ENCODE measurements at places on chromosomes 4 and X.

DNA sequence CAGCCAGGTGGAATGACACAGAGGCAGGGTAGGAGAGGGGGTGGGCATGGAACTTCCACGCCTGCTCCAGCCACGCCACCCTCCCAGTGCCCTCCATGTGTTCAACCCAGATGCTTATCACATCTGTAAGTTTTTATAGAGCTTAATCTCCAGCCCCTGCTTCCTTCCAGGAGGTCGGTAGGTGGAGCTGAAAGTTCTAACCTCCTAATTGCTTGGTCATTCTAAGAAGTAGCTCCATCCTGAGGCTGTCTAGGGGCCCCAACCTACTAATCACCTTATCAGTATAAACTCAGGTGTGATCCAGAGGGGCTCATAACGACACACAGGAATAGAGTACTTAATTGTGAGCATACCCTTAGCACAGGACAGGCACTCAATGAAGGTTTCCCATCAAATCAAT lies 18.3 kb downstream of the QDPR start:
- DNase-seq, result no peak

DNA sequence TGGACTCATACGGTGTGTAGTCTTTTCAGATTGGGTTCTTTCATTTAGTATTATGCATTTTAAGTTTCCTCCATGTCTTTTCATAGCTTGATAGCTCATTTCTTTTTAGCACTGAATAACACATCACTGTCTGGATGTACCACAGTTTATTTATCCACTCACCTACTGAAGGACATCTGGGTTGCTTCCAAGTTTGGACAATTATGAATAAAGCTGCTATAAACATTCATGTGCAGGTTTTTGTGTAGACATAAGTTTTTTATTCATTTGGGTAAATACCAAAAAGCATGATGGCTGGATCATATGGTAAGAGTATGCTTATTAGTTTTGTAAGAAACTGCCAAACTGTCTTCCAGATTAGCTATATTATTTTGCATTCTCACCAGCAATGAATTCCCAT lies 29.0 kb downstream of the CNOT6L start:
- DNase-seq, result no peak

DNA sequence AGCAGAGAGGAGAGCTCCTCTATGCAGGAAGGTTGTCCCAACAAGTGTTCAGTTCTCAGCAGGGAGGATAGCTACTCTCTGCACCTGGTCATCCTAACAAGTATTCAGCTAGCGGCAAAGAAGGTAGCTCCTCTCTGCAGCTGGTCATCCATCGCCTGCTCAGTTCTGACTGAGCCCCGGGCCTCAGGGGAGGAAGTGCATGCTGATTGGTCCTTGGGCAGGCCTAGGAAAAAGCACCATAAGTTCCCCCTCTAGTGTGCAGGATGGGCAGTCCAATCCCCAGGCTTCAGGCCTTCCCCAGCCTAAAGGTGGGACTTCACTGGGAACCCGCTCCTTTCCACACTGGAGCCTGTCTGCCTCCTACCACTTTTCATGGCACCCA lies 4.4 kb upstream of the FBXW7 start:
- no peak for DNase-seq

DNA sequence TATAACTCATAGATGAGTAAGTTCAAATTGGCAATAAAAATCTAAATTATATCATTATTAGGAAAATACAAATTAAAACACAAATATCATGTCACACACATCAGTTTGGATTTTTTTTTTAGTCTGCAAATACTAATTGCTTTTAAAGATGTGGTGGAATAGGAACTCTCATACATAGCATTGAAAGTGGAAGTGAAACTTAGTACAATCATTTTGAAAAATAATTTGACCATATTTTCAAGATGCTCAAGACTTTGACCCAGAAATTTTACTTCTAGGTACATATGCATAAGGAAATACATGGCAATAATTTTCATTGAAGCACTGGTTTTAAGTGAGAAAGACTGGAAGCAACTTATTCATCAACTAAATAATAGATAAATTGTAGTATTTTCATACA lies 147.5 kb upstream of the SMIM31 start:
- DNase-seq, result no peak

DNA sequence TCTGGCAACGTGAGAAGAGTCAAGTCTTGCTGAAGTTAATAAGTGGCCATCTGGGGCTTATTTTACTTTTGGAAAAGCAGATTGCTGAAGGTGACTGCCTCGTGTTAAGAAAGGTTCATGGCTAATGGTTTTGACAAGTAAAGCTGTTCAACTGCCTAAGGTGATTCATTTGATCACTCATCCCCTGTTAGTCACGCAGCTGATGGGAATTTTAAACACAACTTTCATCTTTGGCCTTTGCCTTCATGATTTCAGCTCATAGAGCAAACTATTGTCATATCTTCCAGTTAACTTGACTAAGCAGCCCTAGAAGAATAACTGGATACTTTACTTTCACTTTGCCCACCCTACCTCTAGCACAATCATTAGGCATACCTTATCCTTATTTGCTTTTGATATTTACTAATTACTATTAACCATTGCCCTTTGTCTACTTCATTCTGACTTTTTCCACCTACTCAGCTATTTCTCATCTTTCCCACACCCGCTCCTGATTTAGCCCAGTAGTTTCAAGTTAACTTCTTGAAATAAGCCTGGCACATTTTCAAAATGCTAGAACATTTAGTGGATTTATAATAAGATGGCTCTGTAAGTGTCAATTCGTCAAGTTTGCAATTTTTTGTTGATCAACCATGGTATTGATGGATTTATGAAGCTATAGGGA lies 170.6 kb upstream of the S100G start:
- DNase-seq, result no peak

- no peak for DNase-seq
Observed at GRCh38 chr4:134388351-134388750, 186.8 kb upstream of the PABPC4L start.

- no peak for DNase-seq
Observed at GRCh38 chr4:2482693-2483092, 13.8 kb downstream of the RNF4 start.

DNA sequence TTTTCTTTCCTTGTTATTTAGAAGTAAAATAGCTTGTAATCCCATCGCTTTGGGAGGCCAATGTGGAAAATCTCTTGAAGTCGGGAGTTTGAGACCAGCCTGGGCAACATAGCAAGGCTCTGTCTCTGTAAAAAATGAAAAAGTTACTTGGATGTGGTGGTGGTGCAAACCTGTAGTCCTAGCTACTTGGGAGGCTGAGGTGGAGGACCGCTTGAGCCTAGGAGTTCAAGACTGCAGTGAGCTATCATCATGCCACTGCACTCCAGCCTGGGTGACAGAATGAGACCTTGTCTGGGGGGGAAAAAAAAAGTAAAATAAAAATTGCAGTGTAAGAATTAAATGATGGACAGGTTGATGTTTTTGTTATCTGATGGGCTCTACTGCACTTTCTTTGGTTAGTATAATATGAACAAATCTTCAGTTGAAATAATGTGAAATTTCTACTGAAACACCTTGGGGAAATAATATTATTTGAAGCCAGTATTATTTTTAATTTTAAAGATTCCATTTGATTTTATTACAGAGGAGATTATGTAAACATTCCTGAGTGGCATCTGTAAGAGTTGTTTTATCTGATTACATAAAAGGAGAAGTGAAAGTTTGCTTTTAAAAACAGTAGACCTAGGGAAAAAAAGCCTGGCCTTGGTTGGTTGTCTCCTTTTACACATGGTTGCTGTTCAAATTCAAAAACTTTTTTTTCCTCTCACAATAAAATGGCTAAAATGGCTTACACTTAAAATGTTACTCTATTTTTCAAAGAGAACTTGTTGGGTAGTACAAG lies 10.5 kb upstream of the NDUFC1 start:
- DNase-seq, result no peak

DNA sequence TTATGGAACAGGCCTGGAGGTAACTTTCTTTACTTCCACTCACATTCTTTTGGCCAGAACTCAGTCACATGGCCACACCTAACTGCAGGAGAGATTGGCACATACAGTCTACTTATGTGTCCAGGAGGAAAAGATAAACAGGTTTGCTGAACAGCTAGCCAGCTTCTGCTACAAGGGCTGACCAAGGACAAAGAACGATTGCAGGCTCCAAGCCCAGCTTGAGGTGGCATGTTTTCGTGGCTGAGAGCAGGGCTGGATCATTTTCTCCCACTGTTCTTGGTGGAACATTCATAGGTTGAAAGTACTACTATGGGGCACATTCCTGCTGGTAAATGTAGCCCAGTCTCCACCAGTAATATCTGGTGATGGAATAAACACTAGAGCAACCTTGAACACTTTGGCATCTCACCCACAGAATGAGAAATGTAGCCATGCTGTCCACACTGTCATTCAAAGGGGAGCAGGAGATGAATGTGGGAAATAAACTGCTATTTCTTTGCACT lies 28.2 kb downstream of the NHS start:
- DNase-seq, result no peak

DNA sequence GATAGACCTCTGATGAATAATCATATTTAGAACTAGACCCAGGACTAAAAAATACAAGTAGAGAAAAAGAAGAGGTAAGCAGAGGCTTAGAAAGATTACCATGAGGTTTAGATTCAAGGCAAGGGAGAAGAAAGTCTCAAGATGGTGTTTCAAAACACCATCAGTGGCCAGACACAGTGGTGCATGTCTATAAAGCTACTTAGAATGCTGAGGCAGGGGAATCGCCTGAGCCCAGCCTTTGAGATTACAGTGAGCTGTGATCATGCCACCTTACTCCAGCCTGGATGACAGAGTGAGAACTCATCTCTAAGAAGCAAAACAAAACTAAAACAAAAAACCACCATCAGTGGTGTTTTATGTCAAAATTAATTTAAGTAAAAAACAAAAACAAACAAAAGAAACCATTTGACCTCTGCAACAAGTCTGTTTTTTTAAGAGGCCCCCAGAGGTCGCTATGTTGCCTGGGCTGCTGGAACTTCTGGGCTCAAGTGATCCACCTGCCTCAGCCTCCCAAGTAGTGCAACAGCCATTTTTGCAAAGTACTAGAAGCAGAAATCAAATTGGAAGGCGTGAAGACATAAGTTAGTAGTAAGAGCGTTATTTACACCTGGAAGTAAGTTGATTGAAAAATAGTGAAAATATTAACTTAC lies 784.3 kb downstream of the ADGRL3 start:
- no peak for DNase-seq

- DNase-seq, result no peak
Observed at GRCh38 chr4:68129793-68130192, at the start of gene TMPRSS11F. Gene TMPRSS11F (minus strand): TSS chr4:68129869. CDS start chr4:68129820, 49 bp downstream.

DNA sequence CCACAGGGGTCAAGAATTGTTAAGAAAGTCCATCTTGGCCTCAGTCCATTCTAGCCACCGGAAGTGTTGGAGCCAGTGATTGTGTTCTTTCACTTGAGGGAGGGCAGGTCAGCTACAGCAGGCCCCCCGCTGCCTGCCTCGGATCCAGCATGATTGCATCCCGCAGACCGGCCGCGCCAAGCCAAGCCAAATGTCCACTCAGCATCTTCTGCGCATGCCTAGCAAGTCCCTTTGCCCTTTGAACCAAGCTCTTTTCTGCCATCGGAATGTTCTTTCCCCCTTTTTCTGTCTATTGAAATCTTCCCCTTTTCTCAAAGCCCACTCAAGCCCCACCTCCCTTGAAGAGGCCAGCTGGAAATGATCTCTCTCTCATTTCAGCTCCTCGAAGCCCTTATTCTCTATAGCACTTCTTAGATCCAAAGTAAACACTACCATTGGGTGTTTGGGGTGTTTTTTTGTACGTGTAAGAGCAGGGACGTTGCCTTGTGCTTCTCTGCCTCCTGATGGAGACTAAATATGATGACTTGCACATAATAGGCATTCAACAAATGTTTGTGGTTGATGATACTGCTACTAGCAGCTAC lies 147.8 kb upstream of the BCOR start:
- no peak for DNase-seq

- no peak for DNase-seq
Observed at GRCh38 chr4:36532670-36533379, 251.4 kb downstream of the DTHD1 start.

GRCh38 chrX:63746715-63747114 lies 38.3 kb downstream of the ARHGEF9 start:
- no peak for DNase-seq

- no peak for DNase-seq
Observed at GRCh38 chr4:65416891-65417290, 253.4 kb downstream of the EPHA5 start.

GRCh38 chr4:168699224-168699878 lies 202.5 kb downstream of the PALLD start:
- DNase-seq, result no peak

- DNase-seq, result no peak
Observed at GRCh38 chr4:87498446-87498900, 30.7 kb downstream of the SPARCL1 start.

GRCh38 chr4:151409470-151410313 lies 716 bp downstream of the FHIP1A start:
- no peak for DNase-seq

DNA sequence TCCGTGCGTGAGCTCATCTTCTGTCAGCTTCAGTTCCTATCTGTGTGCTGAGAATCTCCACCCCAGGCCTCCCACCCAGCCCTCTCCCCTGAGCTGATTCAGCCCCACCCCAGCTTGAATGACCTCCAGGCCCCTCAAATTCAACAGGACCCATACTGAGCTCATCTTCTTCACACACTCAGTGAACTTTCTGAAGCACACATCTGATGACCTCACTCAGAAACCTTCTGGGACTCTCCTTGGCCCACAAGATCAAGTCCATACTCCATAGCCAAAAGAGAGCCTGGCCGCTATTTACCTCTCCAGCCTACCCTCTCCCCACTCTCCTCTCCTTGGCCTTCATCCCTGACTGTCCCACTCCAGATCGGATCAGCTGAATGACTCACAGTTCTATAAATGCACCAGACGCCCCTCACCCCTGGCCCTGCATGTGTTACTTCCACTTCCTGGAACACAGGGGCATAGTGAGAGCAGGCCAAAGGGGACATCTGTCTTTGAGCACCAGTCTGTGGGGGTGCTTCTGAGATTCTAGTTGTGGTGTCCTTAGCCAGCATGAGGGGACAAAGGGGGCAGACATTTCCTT lies 62.5 kb downstream of the PJA1 start:
- no peak for DNase-seq

DNA sequence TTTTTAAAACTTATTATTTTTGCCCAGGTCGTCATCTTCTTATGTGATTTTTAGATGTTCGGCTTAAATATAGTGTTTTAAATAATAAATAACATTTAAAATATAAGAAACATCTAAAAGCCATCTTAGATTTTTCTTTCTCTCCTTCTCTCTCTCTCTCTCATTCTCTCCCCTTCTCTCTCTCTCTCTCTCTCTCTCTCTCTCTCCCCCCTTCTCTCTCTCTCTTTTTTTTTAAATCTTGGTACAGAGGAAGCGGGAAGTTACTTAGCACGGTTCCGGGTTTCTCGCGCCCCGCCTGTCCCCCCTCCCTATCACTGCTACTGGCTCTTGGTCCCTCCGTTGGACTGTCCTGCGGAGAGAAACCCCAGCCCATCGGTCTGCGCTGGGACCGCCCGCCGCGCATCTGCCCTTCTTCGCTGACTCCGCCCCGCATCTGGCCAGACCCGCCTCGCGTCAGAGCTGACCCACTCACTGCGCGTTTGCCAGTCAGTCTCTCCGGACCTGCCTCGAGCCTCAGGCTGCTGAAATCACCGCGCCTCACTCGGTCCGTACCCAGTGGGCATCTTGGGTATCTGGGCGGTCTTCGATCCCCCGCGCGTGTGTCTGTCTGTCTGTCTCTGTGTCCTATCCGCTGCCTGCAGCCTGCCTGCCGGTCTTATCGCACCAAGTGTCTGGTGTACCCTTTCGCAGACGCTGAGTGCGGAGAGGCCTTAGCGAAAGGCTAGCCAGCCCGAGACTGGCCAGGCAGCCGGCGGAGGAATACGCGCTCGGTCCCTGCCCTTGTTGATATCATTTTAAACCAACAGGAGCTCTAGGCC lies at the start of gene PABPC5:
PABPC5 (plus strand) TSS at position 489 of the 818 bp plus-strand sequence. CDS start 739 bp downstream, outside the sequence.
- DNase-seq, result no peak

- DNase-seq, result no peak
Observed at GRCh38 chr4:153137677-153138630, 66.3 kb upstream of the TRIM2 start.

Measured in activated CD4-positive, alpha-beta T cell treated with anti-CD3 and anti-CD28 coated beads, Interleukin-2, amount 50 U/mL, for 24 hours (primary cell).